ENCODE measurements at places on chromosomes 2 and 18. TPM values are rescaled to one million over a fixed set of nuclear protein-coding genes. Genes with fewer than 3 reads are reported as not detected.

Gene COLEC12
- total RNA-seq: 0.52 TPM

DNA sequence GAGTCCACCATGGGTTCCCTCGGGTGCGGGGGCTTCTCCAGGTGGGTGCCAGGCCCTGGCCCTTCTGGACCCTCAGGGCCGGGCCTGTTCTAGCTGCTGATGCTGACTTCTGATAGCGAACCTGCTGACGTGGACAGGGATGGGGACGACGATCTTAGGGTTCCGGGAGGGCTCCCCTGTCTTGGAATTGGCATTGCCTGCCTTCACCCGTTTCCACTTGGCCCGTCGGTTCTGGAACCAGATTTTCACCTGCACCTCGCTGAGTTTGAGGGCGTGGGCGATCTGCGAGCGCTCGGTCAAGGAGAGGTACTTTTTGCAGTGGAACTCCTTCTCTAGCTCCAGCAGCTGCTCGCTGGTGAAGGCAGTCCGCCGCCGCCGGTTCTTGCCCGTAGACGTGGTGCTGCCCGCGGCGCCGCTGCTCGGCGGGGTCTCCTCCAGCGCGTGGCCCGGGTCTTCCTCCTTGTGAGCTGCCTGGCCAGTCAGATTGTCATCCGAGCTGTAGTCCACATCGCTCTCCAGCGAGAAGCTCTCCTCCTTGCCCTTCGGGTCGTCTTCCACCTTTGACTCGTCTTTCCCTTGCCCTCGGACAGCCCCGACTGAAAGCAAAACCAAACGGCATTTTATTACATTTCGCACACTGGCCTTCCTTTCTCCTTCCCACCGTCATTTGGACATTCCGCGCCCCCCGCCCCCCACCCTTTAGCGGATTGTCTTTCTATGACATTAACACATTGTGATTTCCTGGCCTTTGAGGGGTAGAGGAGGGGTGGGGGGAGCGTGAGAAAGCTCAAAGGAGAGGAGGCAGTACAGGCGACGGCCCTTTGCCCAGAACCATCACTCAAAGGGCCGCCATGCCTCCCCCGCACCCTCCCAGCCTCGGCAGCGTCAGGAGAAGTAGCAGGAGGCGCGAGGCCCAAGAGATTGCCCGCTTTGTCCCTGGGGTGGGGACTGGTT lies 2.1 kb downstream of the GBX2 start:
- DNase-seq: no peak

DNA sequence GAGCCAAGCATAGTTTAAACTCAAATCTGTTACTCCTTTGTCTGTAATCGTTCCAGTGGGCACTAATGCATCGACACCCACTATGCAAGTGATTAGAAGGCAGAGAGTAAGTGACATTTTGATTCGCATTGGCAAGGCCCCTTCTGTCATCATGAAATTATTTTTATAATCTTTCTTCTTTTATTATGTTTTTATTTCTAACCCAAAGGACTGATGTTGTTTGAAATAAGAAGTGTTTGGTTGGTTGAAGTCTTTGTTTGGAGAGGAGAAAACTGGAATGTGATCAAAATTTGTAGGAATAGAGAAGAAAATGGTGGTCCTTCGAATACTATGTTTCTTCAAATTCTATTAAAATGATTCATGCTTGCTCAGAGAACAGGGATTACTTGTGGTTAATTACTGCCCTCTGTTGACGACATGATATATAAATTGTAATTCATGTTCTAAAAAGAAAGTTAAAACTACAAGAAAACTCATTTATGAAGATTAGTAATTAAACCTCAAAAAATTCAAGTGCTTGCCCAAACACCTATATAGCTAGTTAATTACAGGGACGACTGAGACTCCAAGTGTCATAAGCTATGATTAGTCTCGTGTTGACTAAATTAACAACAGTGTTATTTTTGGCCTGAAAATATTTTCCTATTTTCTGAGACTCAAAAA lies 26.4 kb upstream of the TFPI start:
- DNase-seq: peak; percentile 89

DNA sequence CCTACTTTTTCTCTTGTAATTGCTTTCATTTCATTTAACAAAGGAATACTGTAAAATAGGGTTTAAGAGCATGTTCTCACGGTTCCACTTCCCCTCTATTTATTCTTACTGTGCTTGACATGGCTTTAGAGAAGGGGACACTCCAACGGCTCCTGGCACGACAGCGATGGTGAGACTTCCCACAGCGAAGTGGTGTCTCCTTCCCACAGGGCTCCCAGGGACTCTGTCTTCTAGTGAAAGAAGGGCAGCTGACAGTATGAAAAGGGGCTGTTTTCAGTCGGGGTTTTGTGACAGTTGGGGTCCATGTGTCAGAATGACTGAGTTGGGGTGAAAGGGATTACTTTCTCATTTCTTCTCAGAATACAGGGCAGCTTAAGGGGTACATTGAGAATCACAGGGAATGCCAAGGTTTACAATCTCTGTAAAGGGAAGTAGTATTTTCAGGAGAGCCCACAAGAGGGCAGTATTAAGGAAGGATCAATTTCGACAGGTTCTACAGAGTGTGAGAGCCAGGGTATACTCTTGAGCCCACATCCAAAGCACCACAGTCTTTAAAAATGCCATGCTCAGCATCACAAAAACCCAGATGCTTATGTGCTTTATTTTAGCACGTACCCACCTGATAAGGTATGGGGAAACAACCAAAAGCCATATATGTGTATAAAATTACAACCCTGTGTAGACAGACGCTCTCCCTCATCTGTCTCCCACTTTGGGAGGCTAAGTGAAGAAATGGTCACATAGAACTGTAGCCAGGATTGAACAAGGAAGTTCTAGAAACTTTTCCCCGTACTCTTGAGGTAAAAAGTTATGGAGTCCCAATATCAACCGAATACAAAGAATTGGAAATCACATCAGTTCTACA lies 31.3 kb upstream of the RAPGEF4 start:
- DNase-seq: peak; percentile 35

- no peak for DNase-seq
These were observed 131.8 kb downstream of the MREG start for GRCh38 chr2:215881582-215881981.

GRCh38 chr2:233458031-233458610 lies 103.8 kb downstream of the DGKD start:
- no peak for DNase-seq

DNA sequence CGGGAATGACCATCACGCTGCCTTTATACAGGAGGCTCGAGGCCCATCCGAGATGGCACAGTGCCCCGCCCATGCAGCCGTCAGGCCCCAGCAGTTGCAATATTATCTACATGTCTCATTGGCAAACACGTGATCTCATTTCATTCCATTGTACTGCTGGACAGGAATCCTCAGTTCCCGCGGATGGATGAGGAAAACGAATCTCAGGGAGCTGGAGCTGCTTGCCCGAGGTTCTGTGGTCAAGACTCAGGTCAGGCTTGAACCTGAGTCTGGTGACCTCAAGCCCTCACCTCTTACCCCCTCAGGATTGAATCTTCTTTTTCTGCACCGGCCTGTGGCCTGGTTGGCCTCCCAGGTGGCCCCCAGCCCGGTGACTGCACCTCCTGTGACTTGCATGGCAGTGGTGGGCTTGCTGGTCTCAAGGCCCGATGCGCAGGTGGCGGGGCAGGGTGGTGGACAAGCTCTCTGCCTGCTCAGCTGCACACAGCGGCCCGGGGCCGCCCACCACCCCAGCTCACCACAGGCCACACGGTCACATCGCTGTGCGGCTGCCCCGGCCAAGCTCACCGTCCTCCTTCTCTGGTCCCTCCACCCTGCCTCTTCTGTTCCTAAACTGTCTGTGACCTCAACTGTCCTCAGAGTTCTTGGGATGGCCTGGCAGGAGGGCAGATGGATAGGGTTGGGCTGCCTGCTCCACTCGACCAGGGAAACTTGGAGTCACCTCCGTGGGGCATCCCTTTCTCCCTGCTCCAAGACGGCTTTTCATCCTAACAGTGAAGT lies 52.0 kb upstream of the HS6ST1 start:
- no peak for DNase-seq

Gene TNFRSF11A
- 1.4 TPM for total RNA-seq

DNA sequence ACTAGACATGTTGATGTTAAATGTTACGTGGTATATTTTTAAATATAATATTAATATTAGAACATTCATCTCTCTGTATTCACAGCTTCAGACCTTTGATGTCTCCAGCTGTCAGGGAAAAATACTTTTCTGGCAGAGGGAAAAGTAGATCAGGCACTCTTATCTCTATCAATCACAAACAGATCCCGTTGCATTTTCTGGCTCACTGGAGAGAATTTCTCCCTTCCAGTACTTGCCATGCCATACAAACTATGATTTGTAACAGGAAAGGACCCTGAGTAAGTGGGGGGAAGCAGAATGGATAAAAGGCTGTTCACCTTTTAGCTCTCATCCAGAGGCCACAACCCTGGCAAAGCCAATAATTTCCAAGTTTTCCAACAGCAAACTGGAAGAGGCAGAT lies 158.0 kb downstream of the TCF4 start:
- DNase-seq: no peak

DNA sequence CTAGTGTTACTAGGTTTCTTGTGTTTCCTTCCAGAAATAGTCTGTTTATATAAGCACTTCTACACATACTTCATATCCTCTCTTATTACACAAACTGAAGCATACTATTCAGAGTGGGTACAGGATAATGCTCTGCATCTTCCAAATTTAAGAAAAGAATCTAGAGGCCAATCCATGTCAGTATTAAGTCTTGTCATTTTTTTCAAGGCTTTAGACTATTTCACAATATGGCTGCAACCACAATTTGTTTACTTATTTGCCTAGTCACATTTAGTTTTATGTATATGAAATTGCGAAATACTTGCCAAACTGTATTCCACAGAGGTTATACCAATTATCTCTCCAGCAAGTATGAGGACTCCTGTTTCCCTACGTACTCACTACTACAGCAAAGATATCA lies 27.9 kb downstream of the IWS1 start:
- no peak for DNase-seq

DNA sequence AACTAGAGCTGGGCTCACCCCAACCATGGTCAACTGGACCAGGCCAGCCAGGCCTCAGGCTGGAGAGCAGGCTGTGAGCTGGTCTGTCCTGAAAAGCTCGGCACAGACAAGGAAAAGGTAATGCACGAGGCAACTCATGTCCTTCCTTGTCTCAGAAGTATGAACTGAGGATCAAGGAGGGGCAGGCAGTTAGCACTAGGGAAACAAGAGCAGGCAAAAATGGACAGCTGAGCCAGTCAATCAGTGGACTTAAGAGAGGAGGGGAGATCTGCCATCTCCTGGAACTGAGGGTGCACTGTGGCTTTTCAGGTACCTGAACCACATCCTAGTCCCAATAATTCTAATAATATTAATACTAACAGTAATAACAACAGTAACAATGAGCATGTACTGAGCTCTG lies 20.6 kb upstream of the WIPF1 start:
- no peak for DNase-seq

DNA sequence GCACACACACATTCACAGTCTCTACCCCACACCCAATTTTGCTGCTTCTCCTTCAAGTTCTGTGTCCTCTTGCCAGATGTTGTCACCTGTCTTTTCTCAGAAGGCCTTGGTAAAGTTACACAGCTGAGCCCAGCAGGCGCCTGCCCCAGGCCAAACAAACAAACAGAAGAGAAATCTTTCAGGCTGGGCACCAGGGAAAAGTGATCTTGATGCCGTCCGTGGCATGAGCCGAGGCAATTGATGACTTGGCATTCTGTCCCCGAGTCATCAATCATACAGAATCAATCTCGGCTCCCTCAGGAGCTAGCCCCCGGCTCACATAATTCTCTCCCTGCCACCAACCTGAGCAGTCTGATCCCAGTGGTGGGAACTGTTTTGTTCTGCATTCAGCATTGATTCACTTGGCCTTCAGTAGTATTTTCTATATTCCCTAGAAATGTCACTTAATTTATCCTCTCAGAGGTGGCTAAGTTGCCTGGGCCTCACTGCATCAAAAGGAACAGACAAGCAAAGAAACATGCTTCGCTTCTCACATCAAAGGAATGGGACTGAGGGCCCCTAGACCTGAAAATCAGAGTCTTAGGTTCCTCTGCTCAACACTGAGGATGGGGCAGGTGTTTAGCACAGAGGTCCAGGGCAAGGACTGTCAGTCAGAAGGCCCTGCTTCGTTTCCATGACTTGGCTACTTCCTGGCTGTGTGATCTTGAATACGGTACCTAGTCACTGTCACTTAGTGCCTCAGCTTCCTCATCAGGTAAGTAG lies 278.8 kb upstream of the CELF4 start:
- DNase-seq: no peak

DNA sequence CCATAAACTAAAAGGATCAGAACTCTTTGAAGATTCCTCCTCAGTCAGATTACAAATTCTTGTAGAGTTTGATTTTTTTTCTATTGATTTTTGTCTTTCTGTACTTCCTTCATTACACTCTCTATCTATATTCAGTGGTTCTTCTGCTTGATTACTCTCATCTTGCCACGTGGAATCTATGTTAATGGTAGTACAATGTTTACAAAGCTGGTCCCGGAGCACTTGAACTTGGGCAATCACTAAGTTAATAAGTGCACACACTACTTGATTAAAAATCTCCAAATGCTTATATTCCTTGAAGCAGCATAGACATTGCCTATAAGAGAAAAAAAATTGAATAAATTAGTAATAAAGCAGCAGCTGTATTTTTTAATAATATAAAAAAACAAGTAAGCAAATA lies 65.1 kb downstream of the USP34 start:
- DNase-seq: peak; percentile 44

Gene AGXT
- not detected for total RNA-seq

Gene TUBA4B
- total RNA-seq: 0.25 TPM

DNA sequence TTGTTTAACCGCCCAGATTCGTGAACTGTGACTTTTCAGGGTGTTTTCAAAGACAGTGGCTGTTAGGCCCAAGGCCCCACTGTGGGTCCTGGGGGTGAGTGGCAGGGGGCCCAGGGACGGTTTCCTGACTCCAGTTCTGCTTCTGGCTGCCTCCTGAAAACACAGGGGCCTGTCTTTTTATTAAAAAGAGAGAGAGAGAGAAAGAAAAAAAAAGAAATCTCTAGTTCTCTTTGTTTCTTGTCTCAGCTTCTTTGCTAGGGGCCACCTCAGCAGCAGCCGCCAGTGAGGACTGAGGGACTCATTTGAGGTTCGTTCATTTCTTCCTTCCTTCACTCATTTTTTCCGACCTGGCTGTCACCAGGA lies 15.4 kb upstream of the E2F6 start:
- DNase-seq: no peak

Gene COLEC11
- total RNA-seq: not detected

- no peak for DNase-seq
These were observed 302.2 kb upstream of the STON1 start for GRCh38 chr2:48227617-48228344.

- no peak for DNase-seq
These were observed 36.5 kb downstream of the AP1S3 start for GRCh38 chr2:223800908-223801307.

GRCh38 chr2:30026091-30027055 lies 105.0 kb upstream of the ALK start:
- DNase-seq: peak; percentile 77

DNA sequence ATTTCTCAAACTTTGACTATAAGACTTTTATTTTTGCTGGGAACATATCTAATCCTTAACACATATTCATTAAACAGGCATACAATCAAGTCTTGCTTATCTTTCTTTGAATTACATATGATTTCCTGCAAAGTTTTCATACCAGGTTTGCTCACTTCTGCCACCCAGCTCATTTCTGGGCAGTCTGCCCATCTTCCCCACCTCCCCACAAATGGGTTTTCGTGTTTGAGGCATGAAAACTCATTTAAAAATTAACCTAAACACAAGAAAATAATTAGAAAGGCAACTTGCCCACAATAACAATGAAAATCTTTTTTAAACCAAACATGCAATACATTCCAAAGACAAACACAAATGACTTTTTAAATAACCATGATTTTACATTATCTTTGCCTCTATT lies 3.4 kb downstream of the CHST9 start:
- DNase-seq: peak; percentile 79
